ENCODE measurements at places on chromosomes 12 and 14.

DNA sequence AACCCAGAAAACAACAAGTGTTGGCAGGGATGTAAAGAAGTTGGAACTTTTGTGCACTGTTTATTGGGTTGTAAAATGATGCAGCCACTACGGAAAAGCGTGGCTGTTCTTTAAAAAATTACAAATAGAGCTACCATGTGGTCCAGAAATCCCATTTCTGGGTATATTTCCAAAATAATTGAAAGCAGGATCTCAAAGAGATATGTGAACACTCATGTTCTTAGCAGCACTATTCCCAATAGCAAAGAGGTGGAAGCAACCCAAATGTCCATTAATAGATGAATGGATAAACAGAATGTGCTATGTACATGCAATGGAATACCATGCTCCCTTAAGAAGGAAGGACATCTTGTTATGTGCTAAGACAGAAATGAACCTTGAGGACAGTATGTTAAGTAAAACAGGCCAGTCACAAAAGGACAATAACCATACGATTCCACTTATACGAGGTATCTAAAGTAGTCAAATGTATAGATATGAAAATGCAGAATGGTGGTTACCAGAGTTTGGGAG, 249.5 kb downstream of the PHLDA1 start:
- no peak for DNase-seq

GRCh38 chr12:132205271-132206045, 61.2 kb downstream of the NOC4L start:
- DNase-seq = no peak

GRCh38 chr14:91009501-91010152, 50.8 kb downstream of the RPS6KA5 start:
- no peak for DNase-seq

- DNase-seq = no peak
Measured at GRCh38 chr12:29895966-29896365, 112.2 kb upstream of the TMTC1 start.

GRCh38 chr12:70366581-70367257, 629 bp downstream of the KCNMB4 start:
- peak; percentile 48 for DNase-seq

DNA sequence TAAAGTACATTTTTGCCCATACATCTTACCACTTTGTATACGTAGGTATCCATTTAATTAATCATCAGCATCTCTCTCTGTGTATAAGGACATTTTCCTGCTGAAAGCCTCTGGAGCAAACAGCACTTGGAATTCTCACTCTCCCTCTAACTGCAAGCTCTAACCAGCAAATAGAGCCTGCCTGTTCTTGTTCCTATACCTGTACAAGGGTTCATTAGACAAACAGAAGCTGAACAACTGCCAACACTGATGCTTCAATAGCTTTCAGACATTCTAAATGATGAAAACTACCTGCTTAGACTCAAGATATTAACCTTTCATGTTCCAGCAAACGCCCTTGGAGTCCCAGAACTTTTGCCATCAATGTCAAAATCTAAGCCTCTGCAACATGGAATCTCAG, 98.0 kb downstream of the KCNH5 start:
- no peak for DNase-seq
